Transverse colon (tissue), 4 donors: ENCODE measurements at places on chromosomes 12 and 14. TPM values are rescaled to one million over a fixed set of nuclear protein-coding genes. Genes with fewer than 3 reads are reported as not detected.

DNA sequence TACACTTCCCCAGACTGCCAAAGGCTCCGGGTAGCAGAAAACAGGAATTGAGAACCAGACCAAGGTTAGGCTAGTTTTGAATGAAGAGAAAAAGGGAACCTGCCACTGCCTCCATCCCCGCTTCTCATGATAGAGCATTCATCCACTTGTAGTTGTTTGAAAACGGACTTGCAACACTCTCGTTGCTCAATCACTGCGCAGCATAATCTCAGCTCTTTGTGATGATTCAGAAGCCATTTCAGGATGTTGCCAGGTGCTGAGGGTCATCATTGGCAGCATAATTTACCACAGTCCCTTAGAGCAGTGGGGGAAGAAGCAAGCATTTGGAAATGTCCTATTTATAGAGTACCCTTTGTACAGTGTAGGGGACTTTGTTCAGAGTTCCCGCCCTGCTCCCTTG, 25.6 kb downstream of the KCNK13 start:
- peak; percentile 29 for DNase-seq

The TPPP2 gene
- total RNA-seq = not detected

- peak; percentile 97 for DNase-seq
Observed at GRCh38 chr14:45253070-45253753, at the start of gene MIS18BP1. Gene MIS18BP1 (minus strand): TSS chr14:45253202. CDS start chr14:45247286, 5,916 bp downstream.

DNA sequence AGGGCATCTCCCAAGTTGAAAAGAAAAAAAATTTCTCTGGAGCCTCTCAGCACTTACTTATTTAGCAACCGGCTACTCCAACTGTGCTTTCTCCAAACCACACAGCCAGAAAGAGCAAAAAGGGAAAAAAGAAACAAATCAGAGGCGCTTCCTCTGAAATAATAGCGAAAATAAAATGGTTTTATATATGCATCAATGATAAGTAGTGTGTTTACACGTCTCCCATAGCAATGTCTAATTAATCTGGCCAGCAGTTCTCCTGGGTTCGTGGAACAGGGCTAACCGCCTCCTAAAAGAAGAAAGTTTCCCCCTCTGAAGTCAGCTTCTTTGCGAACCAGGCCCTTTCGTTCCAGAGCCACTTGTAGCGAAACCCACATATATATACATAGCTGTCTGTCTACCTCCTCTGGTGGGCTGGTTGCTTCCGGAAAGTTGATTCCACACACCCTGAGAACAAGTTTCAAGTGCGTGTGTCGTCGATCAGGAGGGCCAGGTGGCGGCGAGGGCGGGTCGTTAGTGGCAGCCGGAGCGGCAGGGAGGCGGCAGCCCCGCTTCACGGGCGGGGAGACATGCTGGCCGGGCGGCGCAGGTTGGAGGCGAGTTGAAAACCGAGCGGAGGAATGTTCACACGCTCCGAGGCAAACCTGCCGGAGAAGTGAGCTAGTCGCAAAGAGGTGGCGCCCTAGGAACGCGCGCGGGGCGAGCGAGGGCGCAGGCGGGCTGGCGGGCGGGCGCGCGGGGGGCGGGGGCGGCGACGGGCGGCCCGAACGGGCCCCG, 2.7 kb downstream of the PTHLH start:
- DNase-seq = peak; percentile 37

GRCh38 chr12:114770323-114770722, 86.3 kb upstream of the TBX3 start:
- DNase-seq = no peak

DNA sequence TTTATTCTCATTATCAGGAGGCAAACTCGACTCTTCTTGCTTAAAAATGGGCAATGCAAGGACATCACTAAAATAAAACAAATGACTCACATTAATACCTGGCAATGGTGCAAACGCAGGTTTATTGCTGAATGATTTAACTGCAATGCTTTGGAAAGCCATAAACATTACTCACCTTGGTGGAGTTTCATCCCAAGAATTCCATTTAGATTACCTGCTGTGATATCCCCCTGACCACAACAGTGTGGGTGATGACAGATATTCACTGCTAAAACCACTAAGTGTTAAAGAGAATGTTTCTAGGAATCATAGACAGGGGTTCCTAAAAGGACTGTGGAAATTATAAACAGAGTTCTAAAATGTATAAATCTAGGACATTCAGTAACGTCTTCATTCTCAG, 35.3 kb upstream of the CSRNP2 start:
- no peak for DNase-seq

The RBP5 gene
- 3.0 TPM for total RNA-seq

- DNase-seq = no peak
Observed at GRCh38 chr12:40001406-40001805, 104.5 kb downstream of the SLC2A13 start.

GRCh38 chr14:66330228-66330627, 155.9 kb upstream of the CCDC196 start:
- no peak for DNase-seq

GRCh38 chr12:132435486-132436187, 54.3 kb upstream of the FBRSL1 start:
- no peak for DNase-seq

GRCh38 chr14:46819117-46819516, 167.5 kb upstream of the RPL10L start:
- no peak for DNase-seq

The TMEM253 gene
- total RNA-seq = 13.1 TPM

The ATL1 gene
- total RNA-seq = 11.4 TPM

- DNase-seq = peak; percentile 25
Observed at GRCh38 chr12:89451841-89452251, 72.8 kb downstream of the GALNT4 start.
